ENCODE measurements at places on chromosomes 4 and X.

DNA sequence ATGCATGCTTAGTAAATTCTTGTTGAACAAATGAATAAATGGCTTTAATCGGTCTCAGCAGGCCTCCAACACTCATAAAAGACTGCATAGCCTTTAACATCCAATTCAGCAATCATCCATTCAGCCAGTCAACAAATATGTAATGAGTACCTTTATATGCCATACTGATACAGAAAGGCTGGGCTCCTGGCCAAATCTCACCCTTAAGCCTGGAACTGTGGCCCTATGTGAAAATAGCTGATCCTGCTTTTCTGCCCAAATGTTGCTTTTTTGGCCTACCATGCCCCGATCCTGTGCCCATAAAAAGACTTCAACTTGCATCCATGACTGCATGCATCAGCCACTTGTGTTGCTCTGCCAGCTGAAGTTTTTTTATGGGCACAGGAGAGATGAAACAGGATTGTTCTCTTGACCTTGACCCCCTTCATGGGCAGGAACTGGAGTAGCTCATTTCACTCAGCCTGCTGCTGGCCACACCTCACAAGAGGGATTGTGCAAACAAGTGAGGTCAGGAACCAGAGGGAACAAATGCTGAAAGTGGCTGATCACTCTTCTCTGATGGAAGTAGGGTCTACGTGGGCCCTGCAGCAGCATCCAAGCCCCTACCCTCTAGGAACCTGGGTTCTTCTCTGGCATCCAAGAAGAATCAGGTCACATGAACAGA is 75.6 kb downstream of the NPY1R start:
- DNase-seq: no peak

DNA sequence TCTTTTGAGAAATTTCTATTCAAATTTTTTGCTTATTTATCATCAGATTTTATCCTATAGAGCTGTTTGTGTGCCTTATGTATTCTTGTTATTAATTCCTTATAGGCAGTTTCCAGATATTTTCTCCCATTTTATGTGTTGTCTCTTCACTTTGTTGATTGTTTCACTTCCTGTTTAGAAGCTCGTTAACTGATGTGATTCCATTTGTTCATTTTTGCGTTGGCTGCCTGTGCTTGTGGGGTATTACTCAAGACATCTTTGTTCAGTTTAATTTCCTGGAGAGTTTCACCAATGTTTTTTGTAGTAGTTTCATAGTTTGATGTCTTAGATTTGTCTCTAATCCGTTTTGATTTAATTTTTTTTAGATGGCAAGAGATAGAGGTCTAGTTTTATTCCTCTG is 14.6 kb downstream of the ZNF718 start:
- DNase-seq: no peak

DNA sequence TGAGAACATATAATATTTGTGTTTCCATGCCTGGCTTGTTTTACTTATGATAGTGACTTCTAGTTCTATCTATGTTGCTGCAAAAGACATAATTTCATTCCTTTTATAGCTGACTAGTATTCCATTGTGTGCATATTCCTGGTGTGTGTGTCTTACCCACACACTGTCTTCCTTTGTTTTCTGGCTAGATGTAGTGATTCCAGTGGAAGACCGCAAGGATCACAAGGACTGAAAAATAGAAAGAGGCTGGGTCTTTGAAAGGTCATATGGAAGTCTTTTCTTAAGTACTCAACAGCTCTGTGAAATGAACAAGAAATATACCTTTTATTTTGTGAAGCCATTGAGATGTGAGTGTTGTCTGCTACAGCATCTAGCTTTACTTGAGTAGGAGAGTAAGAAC is 29.4 kb upstream of the TAB3 start:
- DNase-seq: no peak

- no peak for DNase-seq
These were observed 15.9 kb downstream of the TMEM165 start for GRCh38 chr4:55411621-55412020.

GRCh38 chr4:145626623-145626982 is 7.4 kb downstream of the MMAA start:
- DNase-seq: no peak

DNA sequence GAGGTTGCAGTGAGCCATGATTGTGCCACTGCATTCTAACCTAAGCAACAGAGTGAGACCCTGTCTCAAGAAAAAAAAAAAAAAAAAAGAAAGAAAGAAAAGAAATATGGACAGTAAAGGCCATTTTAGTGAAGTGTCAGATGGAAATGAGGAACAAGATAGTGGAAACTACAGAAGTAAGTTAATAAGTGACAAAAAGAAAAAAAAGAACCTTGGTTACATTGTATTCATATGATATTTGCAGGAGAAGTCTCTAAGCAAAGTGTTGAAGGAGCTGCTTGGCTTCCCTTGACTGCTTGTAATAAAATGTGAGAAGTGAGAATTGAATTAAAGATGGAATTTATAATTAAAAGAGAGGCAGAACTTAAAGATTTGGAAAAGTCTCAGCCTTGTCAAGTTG is 73.2 kb downstream of the HOPX start:
- DNase-seq: no peak

GRCh38 chr4:186765138-186765537 is 41.5 kb upstream of the FAT1 start:
- DNase-seq: no peak

GRCh38 chr4:105389167-105389566 is 84.7 kb downstream of the PPA2 start:
- no peak for DNase-seq

DNA sequence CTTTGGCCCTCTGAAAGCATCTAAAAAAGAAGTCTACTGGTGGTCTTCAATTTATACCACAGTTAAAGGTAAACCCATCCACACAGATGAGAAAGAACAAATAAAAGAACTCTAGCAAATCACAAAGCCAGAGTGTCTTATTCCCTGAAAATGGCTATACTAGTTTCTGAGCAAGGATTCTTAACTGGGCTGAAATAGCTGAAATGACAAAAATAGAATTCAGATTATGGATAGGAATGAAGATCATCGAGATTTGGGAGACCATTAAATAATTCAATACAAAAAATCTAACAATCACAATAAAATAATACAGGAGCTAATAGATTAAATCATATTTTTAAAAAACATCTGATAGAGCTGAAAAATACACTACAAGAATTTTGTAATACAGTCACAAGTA is 11.8 kb downstream of the PF4 start:
- no peak for DNase-seq
